ENCODE measurements at places on chromosomes 7 and 10.
A peak's percentile ranks its signal among the peaks of the same experiment; 100 is the strongest.

DNA sequence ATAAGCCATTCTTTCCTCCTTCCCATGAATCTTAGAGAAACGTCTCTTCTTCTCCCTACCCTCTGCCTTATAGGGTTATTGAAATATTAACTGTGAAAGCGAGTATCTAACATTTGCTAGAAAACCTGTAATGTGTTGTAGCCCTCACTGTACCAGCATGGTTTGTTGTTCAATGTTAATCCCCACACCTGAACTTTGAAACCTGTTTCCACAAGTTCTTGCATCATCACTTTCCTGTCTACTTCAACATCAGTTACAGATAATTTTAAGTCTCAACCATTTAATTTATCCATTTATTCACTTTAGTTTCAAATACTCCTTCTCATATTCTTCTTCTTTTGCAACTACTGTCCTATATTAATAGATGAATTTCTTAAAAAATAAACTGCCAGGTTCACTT, 148.2 kb downstream of the ETV1 start:
- DNase-seq, result no peak

DNA sequence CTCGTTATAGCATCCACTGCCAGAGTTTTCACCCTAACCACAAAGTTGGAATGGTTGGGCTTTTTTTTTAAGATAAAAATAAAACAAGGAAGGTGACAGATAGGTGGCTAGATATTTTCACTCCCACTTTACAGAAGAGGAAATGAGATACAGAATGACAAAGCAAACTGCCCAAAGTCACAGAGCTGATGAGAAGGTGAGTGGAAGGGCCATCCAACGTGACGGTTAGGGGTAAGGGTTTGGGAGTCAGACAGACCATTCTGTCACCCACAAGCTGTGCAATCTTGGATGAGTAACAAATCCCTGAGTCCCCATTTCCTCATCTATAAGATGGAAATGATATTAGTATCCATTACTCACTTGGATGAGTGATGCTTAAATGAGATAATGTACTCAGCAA, 106.9 kb upstream of the PDLIM1 start:
- DNase-seq, result no peak

- DNase-seq, result no peak
Measured at GRCh38 chr7:3710531-3710930, 409.5 kb downstream of the SDK1 start.

GRCh38 chr10:124560377-124561105, 98.9 kb downstream of the LHPP start:
- peak; percentile 95 for DNase-seq

DNA sequence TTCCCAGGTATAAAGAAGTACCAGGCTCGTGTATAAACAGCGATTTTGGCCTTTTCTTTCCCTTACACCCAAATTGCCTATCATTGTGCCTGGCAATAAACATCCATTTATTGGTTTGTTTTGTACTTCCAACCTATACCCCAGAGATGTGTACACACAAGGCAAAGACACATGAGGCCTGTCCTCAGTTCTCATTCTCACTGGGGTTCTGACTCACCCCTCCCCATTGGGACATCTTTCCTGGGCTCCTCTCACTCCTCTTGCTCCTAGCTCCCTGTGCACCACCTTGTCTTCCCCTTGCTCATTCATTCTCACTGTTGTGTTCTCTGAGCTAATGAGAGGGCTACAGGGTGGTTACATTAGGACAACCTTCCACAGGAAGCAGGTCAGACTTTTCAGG, 240.7 kb downstream of the ANK3 start:
- no peak for DNase-seq

GRCh38 chr10:49359349-49360270, 36.3 kb downstream of the DRGX start:
- no peak for DNase-seq

GRCh38 chr7:195010-195829, 2.8 kb downstream of the FAM20C start:
- DNase-seq, result no peak

- no peak for DNase-seq
Measured at GRCh38 chr7:134522601-134523000, 4.8 kb upstream of the AKR1B10 start.

DNA sequence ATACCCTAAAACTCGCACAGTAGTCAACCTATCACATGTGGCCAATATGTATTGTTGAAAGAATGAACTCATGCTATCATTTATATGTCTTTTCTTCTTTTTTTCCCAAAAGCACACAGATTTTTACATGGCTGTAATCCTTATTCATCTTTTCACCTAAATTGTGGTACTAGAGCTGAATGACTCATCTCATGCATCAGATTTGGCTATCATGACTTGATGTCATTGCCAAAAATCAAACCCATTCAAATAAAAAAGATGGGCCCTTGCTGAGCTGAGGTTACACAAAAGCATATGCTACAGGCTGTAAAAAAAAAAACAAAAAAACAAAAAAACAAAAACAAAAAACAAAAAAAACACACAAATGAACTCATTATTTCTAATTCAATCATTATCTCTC, 3.3 kb upstream of the LMOD2 start:
- no peak for DNase-seq

- no peak for DNase-seq
Measured at GRCh38 chr7:22639396-22639795, 87.6 kb upstream of the IL6 start.

DNA sequence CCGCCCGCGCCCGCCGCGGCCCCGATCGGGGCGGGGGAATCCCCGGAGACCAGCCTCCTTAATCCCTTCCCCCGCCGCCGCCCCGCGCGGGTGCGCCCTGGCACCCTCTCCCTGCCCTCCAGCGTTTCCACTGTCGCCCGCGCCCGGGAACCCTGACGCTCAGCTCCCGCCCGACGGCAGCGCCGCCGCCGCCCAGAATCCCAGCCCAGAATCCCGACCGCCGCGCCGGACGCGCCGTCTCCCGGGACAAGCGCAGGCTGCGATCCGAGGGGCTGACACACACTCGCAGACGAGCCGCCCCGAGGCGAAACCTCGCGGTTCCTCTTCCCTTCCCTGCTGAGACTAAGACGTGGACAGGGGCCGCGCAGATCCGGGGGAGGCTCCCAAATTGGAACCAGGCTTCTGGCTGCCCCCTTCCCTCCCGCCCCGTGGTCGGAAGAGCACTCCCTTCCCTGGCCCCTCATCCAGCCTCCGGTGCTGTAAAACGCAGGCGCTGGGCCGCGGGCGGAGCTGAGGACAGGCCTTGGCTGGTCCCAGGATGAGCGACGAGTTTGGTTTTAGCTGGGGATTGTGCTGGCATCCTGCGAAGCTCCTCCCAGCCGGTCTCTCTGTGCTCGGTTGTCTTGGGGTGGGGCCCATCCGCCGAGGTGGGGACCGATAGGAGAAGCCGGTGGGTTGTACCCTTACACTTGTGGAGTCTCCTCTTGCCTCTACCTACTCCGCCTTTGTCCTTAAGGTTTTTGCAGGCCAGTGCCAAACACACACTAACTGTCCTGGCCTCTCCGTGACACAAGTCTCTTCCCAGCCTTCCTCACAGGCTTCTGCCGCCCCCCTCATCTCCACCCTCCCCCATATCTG, 1.1 kb downstream of the MARVELD1 start:
- DNase-seq, result no peak

DNA sequence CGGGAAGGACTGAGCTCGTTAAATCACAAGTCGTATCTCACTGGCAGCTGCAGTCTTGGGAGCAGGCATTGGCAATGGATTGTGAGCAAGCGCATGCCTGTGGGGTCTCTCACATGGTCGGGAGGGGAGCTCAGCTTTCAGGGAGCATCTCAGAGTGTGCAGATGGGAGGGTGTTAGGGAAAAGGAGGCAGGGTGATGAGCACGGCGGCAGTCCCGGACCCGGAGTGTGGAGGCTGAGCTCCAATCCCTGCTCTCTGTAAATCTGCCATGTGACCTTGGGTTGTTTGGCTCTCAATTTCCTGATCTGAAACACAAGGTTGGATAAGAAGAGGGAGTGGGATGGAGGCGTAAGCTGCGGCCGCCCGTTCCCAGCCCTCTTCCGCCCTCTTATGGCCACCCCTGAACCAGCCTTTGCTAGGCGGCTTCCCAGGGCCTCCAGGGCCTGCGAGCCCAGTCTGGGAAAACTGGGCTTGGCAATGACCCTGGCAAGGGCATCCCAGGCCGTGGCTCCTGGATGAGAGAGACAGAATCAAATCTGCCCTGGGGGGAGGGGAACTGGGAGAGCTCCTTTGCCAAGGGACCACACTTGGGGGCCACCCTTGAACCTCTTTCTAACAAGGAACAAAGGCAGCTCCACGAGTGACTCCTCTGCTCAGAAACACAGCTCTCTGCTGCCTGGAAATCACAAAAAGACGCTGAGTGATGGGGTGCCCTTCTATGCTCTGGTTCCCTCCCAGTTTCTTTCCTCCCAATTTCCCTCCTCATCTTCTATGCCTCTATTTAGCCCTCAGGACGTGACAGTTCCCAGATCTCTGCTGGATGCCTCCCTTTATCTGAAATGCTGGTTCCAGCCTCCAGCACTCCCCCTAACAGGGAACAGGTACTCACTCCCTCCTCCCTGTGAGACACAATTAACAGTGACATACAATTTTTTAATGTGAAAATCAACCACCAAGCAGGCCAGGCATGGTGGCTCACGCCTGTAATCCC, 41.7 kb upstream of the LOXL4 start:
- DNase-seq, result peak; percentile 73

DNA sequence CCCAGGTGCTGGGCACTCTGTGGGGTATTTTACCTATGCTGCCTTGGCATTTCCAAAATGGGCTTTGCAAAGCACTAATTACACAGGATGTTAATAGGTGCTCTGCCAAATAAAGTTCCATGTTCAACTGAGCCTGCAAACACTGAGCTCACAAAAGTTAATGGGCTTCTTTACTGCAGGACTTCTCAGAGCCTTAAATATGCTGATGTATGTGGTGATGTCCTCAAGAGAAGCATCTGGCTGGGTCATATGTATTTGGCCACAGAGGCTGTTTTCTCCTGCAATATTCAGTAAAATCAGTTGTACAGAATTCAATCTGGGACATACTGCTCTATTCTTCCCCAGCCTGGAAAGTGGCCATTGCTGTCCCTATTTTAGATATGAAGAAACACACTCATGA, 31.3 kb downstream of the GRID1 start:
- DNase-seq, result no peak

DNA sequence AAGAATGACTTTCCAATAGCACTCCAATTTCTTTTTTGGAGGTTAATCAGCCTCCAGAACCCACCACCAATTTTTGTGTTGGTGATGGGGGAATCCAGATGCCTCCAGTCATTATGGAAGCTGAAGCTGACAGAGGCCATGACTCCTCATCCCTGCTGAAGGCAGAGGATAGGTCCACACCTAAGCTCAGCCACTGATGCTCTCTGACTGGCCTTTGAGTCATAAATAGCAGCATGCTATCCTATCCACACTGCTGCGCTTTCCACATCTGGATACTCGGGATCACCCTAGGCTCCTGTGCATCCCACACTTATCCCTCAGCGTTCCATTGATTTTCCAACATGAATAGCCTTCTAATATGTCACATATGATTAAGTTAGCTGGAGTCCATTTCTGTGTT, 124.2 kb downstream of the TES start:
- DNase-seq, result no peak

GRCh38 chr10:2786251-2786650, 281.1 kb upstream of the PFKP start:
- DNase-seq, result no peak

DNA sequence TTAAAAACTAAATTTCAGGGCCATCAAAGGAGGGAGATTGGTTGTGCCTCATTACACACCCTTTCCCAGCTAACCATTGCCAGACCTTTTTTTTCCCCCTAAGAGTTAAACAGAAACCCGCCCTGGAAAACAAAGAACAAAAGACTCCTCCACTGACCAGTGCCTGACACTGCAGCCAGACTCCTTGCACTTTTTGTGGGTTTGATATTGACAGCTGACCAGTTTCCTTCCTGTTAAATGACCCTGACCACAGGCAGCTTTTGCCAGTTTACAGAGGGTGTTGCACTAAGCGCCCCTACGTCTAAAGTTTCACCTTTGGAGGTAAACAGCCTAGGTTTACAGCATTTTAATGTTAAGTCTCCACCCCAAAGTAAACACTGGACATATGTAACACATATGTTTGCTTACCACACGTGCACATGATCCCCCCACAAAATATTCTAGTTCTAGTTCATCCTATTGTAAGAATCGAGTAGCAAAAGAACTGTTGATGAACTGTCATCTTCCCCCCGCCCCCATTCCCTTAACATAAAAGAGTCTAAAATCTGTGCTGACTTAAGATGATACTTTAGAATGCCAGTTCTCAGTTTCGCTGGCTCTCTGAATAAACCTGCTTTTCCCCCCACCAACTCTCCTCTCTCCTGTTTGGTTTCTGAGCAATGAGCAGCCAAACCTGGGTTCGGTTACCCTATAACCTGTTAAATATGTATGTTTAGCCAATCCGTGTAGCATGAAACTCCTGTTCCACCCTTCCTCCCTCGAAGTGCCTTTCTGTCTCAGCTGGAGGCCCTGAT, 38.0 kb downstream of the FOXI2 start:
- DNase-seq, result no peak

DNA sequence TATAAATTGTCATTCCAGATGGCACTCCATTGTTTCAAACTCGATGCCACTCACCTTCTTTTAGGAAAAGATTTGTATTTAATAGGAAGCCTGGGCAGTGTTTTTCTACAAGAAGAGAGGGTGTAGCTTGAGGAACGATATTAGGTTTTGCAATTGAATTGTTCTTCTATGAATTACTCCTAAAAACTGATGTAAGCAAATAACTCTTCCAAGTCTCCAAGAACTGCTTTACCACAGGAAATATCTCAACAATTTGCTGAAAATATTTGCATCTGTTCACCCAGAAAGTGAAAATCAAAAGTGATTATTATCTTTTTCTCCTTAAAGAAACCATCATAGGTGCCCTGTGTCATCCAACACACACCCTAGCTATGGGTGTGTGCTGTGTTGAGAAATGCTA, 261.3 kb upstream of the MEOX2 start:
- DNase-seq, result no peak

- DNase-seq, result no peak
Measured at GRCh38 chr10:120515741-120516140, 58.7 kb downstream of the PLPP4 start.

GRCh38 chr7:32602470-32602869, 107.2 kb downstream of the AVL9 start:
- no peak for DNase-seq

DNA sequence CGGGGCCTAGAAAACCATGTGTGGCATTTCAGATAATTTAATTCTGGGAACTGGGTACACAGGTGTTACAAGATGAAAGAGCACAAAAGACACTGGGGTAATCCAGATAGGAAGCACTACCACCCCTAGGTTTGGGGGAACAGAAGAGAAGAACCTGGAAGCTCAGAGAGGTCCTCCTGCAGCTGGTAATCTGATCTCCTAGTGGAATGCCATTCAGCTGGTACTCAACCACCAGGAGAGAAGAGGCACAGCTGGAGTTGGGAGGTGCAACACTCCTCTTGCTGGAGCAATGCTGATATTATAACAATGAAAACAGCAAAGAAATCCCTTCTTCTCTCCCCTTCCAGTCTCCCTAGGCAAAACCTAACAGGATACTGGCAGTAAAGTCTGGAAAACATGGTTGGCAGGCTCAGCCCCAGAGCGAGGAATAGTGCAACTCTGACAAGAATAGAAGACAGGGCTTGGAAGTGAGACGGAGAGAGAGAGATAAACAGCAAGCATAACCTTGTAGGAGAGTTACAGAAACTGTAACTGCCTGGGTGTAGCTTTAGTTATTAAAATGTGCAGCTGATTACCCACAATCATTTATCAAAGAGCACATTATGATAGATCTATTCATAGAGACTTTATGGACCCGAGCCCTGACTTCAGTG, 35.0 kb downstream of the NRF1 start:
- DNase-seq, result no peak

Data from posterior cingulate gyrus (tissue), 11 donors.